Nasal cavity respiratory epithelium epithelial cell of viscerocranial mucosa (primary cell): ENCODE measurements at places on chromosomes 1 and 21. TPM values are rescaled to one million over a fixed set of nuclear protein-coding genes. Genes with fewer than 3 reads are reported as not detected.

MYOC gene
- not detected in 2 replicates for total RNA-seq

TMEM82 gene
- total RNA-seq, result not detected in 2 replicates

CNR2 gene
- total RNA-seq, result not detected in 2 replicates

LMNA gene
- total RNA-seq, result 455 and 618 TPM in 2 replicates

ZFP69B gene
- 4.4 and 5.2 TPM in 2 replicates for total RNA-seq
